Articular chondrocyte of knee joint (primary cell): ENCODE measurements at places on chromosomes 5 and 9. TPM values are rescaled to one million over a fixed set of nuclear protein-coding genes. Genes with fewer than 3 reads are reported as not detected.

Gene PRUNE2
- total RNA-seq, result 282 and 619 TPM in 2 replicates

Gene FBLL1
- total RNA-seq, result 0.39 and 0.43 TPM in 2 replicates

Gene SPATA9
- total RNA-seq, result 0.11 and 1.7 TPM in 2 replicates

Gene CPLANE1
- 52.9 and 53.7 TPM in 2 replicates for total RNA-seq

Gene ALDH7A1
- 40.8 and 44.4 TPM in 2 replicates for total RNA-seq

Gene C5orf58
- not detected in 2 replicates for total RNA-seq

Gene LCN15
- not detected in 2 replicates for total RNA-seq

Gene WWC1
- total RNA-seq, result 1.1 and 3.3 TPM in 2 replicates

Gene PTBP3
- 44.4 and 50.8 TPM in 2 replicates for total RNA-seq

Gene ANKRD34B
- total RNA-seq, result not detected in 2 replicates

Gene DMRT3
- not detected in 2 replicates for total RNA-seq

Gene SOX30
- total RNA-seq, result under 0.01 TPM in 1 of 2 replicates, not detected in the other

Gene TMEM38B
- total RNA-seq, result 20.2 and 20.8 TPM in 2 replicates

Gene DMGDH
- 7.2 and 8.4 TPM in 2 replicates for total RNA-seq

Gene ARHGEF39
- total RNA-seq, result 0.39 and 5.5 TPM in 2 replicates

Gene SMIM32
- total RNA-seq, result not detected in 2 replicates

Gene PIP5KL1
- total RNA-seq, result 3.8 and 3.9 TPM in 2 replicates

Gene MSX2
- 5.5 and 6.0 TPM in 2 replicates for total RNA-seq

Gene CCNB1
- 69.0 and 101 TPM in 2 replicates for total RNA-seq

Gene UBAP1
- 39.3 and 48.4 TPM in 2 replicates for total RNA-seq

Gene SV2C
- total RNA-seq, result not detected in 2 replicates

Gene CFAP77
- total RNA-seq, result 0.13 TPM in 1 of 2 replicates, not detected in the other
